ENCODE measurements at places on chromosomes 12 and 14.

- DNase-seq: no peak
Observed at GRCh38 chr14:103020271-103021170, 36.8 kb downstream of the CDC42BPB start.

DNA sequence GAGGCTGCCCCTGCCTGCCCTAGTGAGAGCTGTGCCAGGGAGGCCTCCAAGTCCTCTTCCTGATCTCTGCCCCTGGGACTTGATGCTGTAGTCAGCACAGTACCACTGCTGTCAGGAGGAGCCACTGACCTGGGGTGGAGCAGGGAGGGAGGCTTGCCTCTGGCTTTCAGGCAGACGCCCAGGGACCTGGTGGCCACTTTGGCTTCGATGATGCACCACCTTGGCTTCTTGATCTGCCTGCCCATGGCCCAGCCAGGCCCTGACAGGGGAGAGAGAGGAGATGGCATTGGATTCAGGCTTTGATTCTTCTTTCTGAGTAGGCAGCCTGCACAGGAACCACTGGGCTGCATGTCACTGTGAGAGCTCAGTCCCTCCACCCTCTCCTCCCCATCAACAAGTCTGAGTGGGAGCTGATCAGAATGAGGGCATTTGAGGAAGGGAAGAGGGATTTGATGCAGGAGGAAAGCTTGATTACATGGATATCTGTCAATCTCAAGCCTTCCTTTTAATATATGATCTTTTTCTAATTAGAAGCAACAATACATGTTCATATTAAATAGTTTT lies 24.7 kb downstream of the TMEM63C start:
- DNase-seq: no peak

DNA sequence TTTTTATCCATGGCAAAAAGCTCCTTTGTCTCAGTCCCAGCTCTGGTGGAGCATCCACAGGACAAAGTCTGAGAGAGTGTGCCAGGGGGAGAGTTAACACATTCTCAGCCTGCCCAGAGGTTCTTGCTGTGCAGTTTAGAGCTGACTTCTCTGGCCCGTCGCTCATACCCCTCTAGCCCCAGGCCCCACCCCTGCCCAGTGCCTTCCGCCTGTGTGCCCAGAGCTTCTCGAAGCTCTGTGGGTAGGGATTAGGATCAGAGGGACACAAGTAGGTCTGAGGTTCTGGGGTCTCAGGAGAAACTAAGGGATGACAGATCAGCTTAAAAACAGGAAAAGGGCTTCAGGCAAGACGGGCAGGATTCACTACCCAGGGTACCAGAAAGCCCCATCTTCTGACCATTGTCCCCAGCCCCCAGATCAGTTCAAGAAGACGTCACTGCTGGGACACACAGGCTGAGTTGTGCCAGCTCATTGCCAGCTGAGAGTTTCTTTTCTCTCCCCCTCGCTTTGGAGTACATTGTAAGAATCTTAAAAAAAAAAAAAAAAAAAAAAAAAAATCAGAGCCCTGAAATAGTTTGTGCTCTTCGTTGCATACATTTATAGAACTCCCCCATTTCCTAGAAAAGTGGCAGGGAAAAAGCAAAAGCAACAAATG lies 127.0 kb downstream of the GCH1 start:
- no peak for DNase-seq

DNA sequence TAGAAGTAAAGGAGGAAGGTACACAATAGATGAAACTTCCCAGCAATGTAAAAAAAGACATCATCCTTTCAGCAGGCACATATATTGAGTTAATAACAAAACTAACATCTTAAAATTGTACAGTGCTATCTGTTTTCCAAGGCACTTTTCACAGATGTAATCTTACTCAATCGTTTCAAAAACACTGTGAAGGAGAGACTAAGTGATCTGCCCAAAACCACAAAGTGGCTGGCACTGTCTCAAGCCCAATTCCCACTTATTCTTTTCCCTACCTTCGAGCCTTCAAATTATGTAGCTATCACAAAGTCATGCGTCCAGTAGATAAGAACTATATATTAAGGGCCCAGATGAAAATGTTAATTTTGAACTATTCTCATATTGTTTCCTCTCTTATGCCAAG lies 193.6 kb upstream of the RASSF8 start:
- no peak for DNase-seq

GRCh38 chr12:92021666-92022035 lies 124.0 kb downstream of the BTG1 start:
- no peak for DNase-seq

DNA sequence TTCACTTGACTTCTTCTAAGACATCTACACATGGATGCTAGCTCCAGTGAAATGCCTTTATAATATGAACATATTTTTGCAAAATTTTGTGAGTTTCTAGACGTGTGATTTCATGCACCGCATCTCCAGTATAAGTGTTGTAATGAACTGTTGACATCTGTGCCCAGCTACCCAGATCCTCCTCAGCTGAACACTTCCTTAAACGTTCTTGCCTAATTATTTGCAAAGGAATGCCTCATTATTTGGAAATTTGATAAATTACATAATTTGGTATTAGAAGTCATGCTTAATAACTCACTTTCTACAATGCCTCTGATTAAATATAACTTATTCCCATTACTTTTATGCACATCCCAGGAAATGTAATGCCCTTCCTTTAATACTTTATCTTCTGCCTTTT lies 14.0 kb downstream of the OR11G2 start:
- no peak for DNase-seq

DNA sequence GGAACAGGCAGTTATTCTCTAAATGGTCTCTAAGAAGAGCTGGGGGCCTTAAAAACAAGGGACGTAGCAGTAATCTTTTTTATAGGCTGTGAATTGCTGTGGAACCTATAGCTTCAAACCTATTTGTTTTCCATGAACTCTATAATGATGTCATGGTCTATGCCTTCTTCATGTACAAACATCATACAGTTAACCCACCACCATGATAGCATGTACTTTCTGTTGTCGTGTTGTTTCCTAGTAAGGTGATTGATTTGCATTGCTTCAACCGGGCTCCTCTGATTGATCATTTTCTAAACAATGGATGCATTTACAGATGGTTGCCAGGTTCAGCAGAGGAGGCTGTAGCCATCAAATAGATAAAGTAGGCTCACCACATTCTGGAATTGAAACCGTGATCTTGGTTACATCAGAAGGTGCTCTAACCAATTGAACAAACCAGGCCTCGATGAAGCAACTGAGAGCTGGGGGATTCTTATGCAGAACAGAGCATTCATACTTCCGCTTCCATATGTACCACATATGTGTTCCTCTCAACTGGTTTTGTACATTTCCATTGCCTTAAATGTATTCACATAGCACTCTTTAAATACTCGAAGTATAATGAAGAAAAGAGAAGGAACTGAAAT lies 25.6 kb upstream of the PCNX1 start:
- DNase-seq: no peak

GRCh38 chr12:98516111-98516873 lies 902 bp downstream of the TMPO start:
- DNase-seq: peak; percentile 78

GRCh38 chr14:98591161-98591560 lies 680.8 kb downstream of the BCL11B start:
- no peak for DNase-seq

DNA sequence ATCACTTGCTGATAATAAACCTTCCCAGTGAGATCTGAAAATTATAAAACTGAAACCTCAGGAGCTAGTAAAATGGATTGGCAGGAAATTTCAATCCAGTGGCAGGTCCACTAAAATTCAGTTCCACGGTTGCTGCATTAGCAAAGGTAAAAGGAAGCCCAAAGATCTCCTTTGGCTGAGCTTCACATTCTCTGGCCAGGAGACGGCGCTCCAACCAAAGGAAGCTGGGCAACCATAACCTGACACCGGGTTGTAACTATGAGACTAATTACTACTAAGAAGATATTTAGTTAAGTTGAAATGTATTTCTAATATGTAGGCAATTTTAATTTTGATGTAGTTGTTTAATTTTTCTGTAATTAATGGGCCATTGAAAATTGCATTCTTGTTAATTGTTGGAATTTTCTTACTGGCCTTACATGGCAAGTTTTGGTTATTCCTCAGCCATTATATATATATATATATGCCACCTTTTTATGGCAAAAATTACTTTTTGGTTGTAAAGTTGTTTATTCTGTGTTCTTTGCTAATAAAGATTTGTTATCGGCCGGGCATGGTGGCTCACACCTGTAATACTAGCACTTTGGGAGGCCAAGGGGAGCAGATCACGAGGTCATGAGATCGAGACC lies 17.0 kb downstream of the OR8S1 start:
- no peak for DNase-seq
